ENCODE measurements at places on chromosomes 13 and 19. TPM values are rescaled to one million over a fixed set of nuclear protein-coding genes. Genes with fewer than 3 reads are reported as not detected.

DNA sequence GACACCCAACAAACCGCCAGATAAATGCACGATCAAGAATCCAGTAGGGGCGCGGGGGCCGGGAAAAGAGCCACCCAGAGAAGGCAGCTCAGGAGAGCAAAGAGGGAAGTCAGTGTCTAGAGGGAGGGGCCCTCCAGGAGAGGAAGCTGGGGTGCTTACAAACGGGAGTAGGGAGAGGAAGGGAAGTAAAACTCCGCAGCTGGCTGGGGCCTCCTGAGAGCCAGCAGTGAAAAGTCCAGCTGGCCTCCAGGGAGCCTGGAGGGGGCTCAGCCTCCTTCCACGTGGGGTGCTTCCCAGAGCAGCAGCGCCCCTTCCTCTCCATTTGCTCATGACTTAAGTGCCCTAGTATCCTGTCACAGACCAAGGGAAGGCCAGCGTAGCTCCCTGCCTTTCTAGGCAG lies 51.8 kb downstream of the TMED1 start:
- H3K27ac ChIP-seq: no peak overlapping the region
- no peak overlapping the region for H3K4me3 ChIP-seq
- H3K4me1 ChIP-seq: peaks cover 4% of the 10 kb centered on the region
- H3K36me3 ChIP-seq: peaks cover 68% of the 10 kb centered on the region

DNA sequence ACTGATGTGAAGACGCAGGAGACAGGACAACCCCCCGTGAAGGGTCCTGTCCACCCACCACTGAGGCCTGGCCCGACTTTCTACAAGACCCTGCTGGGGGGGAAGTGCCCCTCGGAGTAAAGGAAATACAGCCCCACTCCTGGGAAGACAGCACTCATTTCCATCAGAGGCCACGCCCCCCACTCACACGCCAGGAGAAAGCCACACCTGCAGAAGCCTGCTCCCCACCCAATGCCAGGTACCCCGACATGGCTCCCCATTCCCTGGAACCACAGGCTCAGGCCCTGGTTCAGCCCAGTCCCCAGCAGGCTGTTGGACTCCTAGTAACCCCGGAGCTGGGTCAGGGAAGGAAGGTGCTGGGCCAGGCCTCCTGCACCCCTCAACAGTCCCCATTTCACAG lies 10.9 kb upstream of the ATP8B3 start:
- peaks cover 4% of the 10 kb centered on the region for H3K4me1 ChIP-seq
- H3K27me3 ChIP-seq: no peaks in the 10 kb centered on the region
- no peak overlapping the region for H3K27ac ChIP-seq
- DNase-seq: no peak

- H3K27me3 ChIP-seq: no peaks in the 10 kb centered on the region
- no peak overlapping the region for H3K4me3 ChIP-seq
- DNase-seq: no peak
Observed at GRCh38 chr19:50492303-50493052, 15.8 kb upstream of the GARIN5A start.

DNA sequence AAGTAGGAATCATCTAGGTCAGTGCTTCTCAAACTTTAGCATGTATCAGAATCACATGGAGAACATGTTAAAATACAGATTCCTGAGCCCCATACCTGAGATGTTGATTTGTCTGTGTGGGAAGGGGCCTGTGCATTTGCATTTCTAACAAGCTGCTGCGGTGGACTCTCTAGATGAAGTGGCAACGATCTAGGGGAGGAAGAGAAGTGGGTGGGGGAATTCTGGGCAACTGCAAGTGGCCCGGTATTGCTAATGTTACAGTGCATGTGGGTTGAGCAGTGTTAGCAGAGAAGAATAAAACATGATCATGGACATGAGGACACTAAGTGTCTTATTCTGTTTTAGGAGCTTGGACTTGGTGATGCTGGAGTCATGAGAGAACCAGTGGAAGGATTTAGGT lies 329.0 kb downstream of the OLFM4 start:
- H3K4me3 ChIP-seq: no peak overlapping the region
- no peaks in the 10 kb centered on the region for H3K36me3 ChIP-seq
- no peaks in the 10 kb centered on the region for H3K4me1 ChIP-seq
- no peak overlapping the region for H3K27ac ChIP-seq

DNA sequence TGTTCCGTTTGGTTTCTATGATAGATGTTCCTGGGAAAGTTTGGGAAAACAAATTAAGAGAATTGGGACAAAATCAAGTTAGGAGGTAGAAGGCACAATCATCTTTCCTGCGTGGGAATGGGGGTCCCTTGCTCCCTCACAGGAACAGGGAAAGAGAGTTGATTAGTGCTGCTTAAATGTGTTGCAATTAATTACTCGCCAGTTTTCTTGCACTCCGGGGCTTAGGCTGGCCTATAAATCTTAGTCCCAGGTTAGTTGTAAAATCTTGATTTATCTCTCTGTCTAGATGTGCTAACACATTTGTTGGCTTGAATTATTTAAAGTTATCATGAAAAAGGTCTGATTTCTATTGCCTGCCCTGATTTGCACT lies 10.1 kb downstream of the B3GLCT start:
- no peaks in the 10 kb centered on the region for H3K27me3 ChIP-seq
- peak overlapping the region; percentile 9 for H3K4me3 ChIP-seq
- no peak overlapping the region for H3K27ac ChIP-seq
- no peak for DNase-seq
- peaks cover 25% of the 10 kb centered on the region for H3K4me1 ChIP-seq

- H3K4me1 ChIP-seq: peaks cover 21% of the 10 kb centered on the region
- H3K27me3 ChIP-seq: no peaks in the 10 kb centered on the region
- H3K4me3 ChIP-seq: no peak overlapping the region
Observed at GRCh38 chr19:34327851-34328250, 37.1 kb upstream of the GPI start.

- H3K4me3 ChIP-seq: peak overlapping the region; percentile 28
- H3K27me3 ChIP-seq: no peaks in the 10 kb centered on the region
Observed at GRCh38 chr19:47157431-47158321, 27.0 kb downstream of the SAE1 start.

GRCh38 chr13:41098761-41099160 lies 33.8 kb downstream of the KBTBD6 start:
- H3K27me3 ChIP-seq: no peaks in the 10 kb centered on the region
- no peaks in the 10 kb centered on the region for H3K4me1 ChIP-seq
- no peaks in the 10 kb centered on the region for H3K36me3 ChIP-seq

Gene KCNN4
- 2.8 TPM for total RNA-seq

DNA sequence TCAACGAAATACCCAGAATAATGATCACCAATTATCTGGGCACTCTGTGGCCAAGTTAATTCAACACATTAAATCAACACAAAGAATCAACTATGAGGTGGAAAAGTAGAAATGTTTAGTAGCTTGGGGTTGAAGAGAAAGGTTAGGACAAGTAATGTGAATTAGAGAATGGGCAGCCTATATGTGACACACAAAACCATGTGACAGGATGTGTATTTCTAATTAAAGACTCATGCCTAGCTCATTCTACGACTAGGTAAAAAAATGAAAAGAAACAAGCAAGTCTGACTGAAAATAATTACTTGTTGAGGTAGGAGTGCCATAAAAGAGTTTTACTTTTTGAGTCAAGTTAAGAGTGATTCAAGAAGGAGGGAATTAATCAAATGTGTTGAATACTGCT lies 2646.0 kb upstream of the PCDH20 start:
- DNase-seq: no peak
- H3K4me1 ChIP-seq: no peaks in the 10 kb centered on the region
- no peak overlapping the region for H3K27ac ChIP-seq
- H3K36me3 ChIP-seq: no peaks in the 10 kb centered on the region

Gene IFNL1
- not detected for total RNA-seq

Gene HRC
- total RNA-seq: 2.2 TPM

DNA sequence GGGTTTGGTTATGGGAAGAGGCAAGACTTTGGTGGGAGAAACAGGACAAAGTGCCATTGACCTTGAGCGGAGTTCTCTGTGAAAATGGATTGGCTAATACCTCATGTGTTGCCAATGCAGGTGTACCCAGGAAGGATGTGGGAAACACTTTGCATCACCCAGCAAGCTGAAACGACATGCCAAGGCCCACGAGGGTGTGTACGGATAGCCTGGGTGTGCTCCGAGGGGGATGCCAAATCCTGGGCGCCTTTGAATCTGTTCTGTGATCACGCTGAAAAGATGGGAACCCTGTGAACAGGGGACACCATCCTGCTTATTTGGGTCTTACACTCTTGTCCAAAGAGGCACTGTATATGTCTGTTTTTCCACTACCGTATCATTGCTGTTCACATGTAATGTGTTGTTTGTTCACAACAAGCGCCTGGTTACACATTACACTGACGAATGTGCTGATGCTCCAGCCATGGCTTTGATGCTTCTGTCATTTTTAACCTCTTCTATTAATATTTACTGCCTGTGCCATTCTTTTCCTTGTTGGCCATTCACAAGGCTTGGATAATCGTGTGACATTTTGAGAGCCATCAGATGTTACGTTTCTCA lies 8.3 kb downstream of the GTF3A start:
- no peak overlapping the region for H3K4me3 ChIP-seq
- H3K27ac ChIP-seq: no peak overlapping the region
- no peak for DNase-seq
- peaks cover 1% of the 10 kb centered on the region for H3K4me1 ChIP-seq
- H3K27me3 ChIP-seq: no peaks in the 10 kb centered on the region

- H3K4me1 ChIP-seq: no peaks in the 10 kb centered on the region
- no peak overlapping the region for H3K4me3 ChIP-seq
- H3K27me3 ChIP-seq: no peaks in the 10 kb centered on the region
- H3K36me3 ChIP-seq: no peaks in the 10 kb centered on the region
- no peak for DNase-seq
- H3K27ac ChIP-seq: no peak overlapping the region
Observed at GRCh38 chr13:100881291-100881864, 206.8 kb upstream of the TMTC4 start.

Gene MCEMP1
- not detected for total RNA-seq

Gene STOML3
- not detected for total RNA-seq

Gene KLK1
- not detected for total RNA-seq

- no peak overlapping the region for H3K27ac ChIP-seq
- H3K4me1 ChIP-seq: no peaks in the 10 kb centered on the region
- H3K4me3 ChIP-seq: no peak overlapping the region
- no peak for DNase-seq
- H3K36me3 ChIP-seq: no peaks in the 10 kb centered on the region
- no peaks in the 10 kb centered on the region for H3K27me3 ChIP-seq
Observed at GRCh38 chr19:33728141-33728540, 68.5 kb upstream of the KCTD15 start.

Gene GNA15
- 13.0 TPM for total RNA-seq

Gene MAST1
- not detected for total RNA-seq

DNA sequence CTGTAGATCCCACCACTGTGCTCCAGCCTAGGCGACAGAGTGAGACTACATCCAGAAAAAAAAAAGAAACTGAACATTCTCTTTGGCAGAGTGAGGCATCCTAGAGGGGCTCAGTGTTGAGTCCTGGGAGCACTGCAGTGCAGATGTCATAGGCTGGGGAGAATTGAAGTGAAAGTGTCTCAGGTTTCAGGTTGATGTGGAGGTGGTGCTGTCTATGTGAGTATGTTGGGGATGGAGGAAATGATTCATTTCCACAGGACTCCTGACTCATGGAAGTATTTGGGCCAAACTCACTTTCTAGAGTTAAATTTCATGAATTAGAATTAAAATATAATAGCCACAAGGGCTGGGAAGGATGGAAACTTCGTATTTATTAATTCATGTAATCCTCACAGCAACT lies 134.4 kb upstream of the TSC22D1 start:
- no peaks in the 10 kb centered on the region for H3K27me3 ChIP-seq
- peak overlapping the region; percentile 78 for H3K27ac ChIP-seq
- no peak overlapping the region for H3K4me3 ChIP-seq
- no peaks in the 10 kb centered on the region for H3K36me3 ChIP-seq
- DNase-seq: no peak
- peaks cover 64% of the 10 kb centered on the region for H3K4me1 ChIP-seq

- no peak overlapping the region for H3K4me3 ChIP-seq
- H3K27me3 ChIP-seq: no peaks in the 10 kb centered on the region
- no peak for DNase-seq
- peaks cover under 1% of the 10 kb centered on the region for H3K4me1 ChIP-seq
Observed at GRCh38 chr19:990119-990571, 6.0 kb downstream of the WDR18 start.

DNA sequence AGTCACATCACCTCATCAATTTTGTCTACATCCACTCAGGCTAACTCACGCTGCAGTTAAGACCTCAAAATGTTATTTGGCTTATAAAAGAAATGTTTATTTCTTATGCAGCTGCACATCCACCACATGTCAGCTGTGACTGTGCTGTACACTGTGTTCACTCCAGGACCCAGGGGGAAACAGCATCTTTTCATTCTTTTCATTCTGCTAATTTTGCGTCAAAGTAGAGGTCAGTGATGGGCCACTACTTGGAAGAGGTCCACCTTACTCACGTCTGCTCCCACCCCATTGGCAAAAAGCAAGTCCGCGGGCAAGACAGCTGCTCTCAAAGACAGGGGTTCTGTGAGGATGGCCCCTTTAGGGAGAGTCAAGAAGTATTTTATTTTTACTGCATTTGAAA lies 4.5 kb upstream of the DCT start:
- no peaks in the 10 kb centered on the region for H3K36me3 ChIP-seq
- no peak overlapping the region for H3K4me3 ChIP-seq
- no peak overlapping the region for H3K27ac ChIP-seq
- no peak for DNase-seq
- no peaks in the 10 kb centered on the region for H3K4me1 ChIP-seq

Gene CD33
- 8.1 TPM for total RNA-seq

DNA sequence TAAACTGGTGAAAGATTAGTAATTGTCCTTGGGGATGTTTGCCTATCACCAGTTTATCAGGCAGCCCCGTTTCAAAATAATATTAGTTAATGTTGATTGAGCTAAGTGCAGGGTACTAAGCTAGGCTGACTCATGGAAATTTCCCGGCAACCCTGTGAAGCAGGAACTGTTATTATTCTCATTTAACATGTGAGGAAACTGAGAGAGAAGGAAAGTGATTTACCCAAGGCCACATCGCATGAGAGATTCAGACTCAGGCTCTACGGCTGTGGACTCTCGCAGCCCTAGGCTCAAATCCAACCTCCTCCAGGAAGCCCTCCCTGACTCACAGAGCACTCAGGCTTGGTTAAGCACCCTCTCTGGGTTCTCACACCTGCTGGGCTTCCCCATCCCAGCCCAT lies 19.7 kb downstream of the CLPTM1 start:
- H3K27ac ChIP-seq: no peak overlapping the region
- no peaks in the 10 kb centered on the region for H3K27me3 ChIP-seq
- DNase-seq: no peak
- no peak overlapping the region for H3K4me3 ChIP-seq

DNA sequence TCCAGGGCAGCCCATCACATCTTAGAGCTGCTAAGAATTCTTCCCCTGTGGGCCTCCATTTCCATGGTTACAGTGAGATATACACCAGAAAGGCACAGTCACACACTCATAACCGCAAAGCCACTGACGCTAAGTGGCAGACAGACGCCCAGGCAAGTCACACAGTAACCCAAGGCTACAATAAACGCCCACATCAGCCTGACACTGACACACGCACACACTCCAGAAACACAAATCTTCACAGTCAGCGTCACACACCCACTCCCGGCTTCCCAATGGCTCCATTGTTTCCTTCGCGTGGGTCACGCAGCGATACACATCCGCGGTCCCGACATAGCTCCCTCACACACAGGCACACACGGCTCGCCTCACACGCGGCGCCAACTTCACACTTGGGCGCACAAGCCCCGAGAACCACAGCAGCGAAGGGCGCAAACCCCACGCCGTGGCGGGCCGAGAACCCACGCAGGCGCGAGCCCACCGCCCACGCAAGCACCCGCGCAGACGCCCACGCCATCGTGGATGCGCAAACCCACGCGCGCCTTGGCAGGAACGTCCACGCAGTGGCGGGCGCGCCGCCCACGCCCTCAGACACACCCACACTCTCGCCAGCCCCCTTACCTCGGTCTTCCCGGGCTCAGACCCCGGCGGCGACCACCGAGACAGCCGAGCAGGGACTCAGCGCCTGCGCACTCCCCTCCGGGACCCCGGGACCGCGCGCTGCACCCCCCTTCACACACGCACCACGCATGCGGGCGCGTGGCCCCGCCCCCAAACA lies at the start of gene ZNF667:
ZNF667 (minus strand) TSS at position 695 of the 778 bp plus-strand sequence. CDS start 14,975 bp downstream, outside the sequence.
- H3K36me3 ChIP-seq: no peaks in the 10 kb centered on the region
- H3K4me3 ChIP-seq: peak within 1 kb of the TSS; percentile 83
- peaks cover 4% of the 10 kb centered on the region for H3K4me1 ChIP-seq

Measured in thoracic aorta (tissue), 2 donors.